ENCODE measurements at places on chromosomes 6 and 20. TPM values are rescaled to one million over a fixed set of nuclear protein-coding genes. Genes with fewer than 3 reads are reported as not detected.

Gene C4A
- 76.2 TPM for total RNA-seq

DNA sequence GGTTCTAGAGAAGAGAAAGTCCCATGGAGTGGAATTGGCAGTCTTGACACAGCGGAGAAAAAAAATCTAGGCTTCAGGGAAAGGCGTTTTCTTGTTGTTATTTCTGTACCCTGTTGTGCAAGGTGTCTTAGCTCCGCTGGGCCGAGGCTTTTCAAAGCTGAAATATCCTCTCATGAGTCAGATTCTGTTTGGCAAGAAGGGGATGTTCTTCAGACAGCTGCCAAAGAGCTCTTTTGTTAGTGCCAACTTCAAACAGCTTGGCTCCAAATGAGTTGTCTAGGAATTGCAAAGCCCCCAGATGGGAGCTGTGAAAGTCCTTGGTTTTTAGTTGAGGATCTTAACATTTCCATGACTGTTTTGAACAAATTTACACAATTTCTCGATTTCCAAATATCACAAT is 45.6 kb downstream of the LRRN4 start:
- no peak for DNase-seq

Gene MUC22
- 0.08 TPM for total RNA-seq

Gene COL20A1
- not detected for total RNA-seq

DNA sequence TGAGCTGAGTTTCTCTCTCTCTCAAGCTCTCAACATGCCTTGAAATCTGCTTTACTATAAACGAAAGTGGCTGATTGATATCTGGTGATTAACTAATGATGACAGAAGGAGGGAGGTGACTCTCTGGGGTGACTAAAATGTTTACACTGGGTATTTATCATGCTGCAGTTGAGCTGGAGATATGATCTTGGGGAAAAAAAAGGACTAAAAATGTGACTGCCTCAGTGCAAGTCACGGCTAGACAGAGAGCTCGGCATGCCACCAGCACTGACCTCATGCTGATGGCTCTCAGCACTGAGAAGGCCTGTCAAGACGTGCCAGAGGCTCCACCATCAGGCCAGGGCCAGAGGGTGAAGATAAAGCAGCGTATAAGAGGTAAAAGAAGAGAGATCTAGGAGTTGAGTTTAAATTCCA is 103.1 kb upstream of the SPACA1 start:
- DNase-seq: peak; percentile 77
